ENCODE measurements at places on chromosomes 2 and 18. TPM values are rescaled to one million over a fixed set of nuclear protein-coding genes. Genes with fewer than 3 reads are reported as not detected.

Gene RNF125
- 2.3 TPM for total RNA-seq

Gene IL18RAP
- not detected for total RNA-seq

Gene REG3G
- total RNA-seq = not detected

Gene NCL
- 193 TPM for total RNA-seq

Gene RAPGEF4
- total RNA-seq = under 0.01 TPM

Gene DCC
- not detected for total RNA-seq

Gene OR6B2
- not detected for total RNA-seq

Gene RNF149
- 51.4 TPM for total RNA-seq

Gene EIF2AK3
- total RNA-seq = 16.9 TPM

Gene MOGAT1
- not detected for total RNA-seq

Gene MYOM1
- under 0.01 TPM for total RNA-seq

Gene SERPINB2
- total RNA-seq = 3.5 TPM

Gene CTLA4
- not detected for total RNA-seq

Gene SP140
- under 0.01 TPM for total RNA-seq

Gene CCDC121
- 1.2 TPM for total RNA-seq

Gene ITGA6
- 2.5 TPM for total RNA-seq

Gene METTL8
- total RNA-seq = 28.0 TPM

Gene SP140L
- total RNA-seq = 12.1 TPM

Gene PTPN18
- total RNA-seq = 33.6 TPM

Gene SCN7A
- not detected for total RNA-seq

Gene ACVR1C
- not detected for total RNA-seq

Gene ADRA2B
- not detected for total RNA-seq

Gene PTGR3
- total RNA-seq = 18.4 TPM

Gene HNMT
- total RNA-seq = 23.3 TPM

Gene DLX1
- under 0.01 TPM for total RNA-seq

Gene STAMBP
- 23.3 TPM for total RNA-seq

Gene ACTR2
- 62.1 TPM for total RNA-seq

Gene ARHGAP15
- not detected for total RNA-seq

Gene TMEM200C
- total RNA-seq = not detected

Gene UGT1A4
- not detected for total RNA-seq

Gene RTP5
- not detected for total RNA-seq

Gene RGPD6
- 20.9 TPM for total RNA-seq

Gene RAX
- not detected for total RNA-seq

Gene TP53I3
- total RNA-seq = 23.9 TPM

Gene PSD4
- total RNA-seq = 1.5 TPM

Gene DAW1
- 2.0 TPM for total RNA-seq

Gene HOXD11
- 2.5 TPM for total RNA-seq

Gene ZSWIM2
- total RNA-seq = not detected

Gene PER2
- total RNA-seq = 3.9 TPM

Gene MC4R
- not detected for total RNA-seq

Gene LOXHD1
- not detected for total RNA-seq

Gene C2orf81
- 0.98 TPM for total RNA-seq

Gene TCF7L1
- total RNA-seq = 2.2 TPM

Measured in subcutaneous preadipocyte (primary cell).